ENCODE measurements at places on chromosomes 2 and 18.

DNA sequence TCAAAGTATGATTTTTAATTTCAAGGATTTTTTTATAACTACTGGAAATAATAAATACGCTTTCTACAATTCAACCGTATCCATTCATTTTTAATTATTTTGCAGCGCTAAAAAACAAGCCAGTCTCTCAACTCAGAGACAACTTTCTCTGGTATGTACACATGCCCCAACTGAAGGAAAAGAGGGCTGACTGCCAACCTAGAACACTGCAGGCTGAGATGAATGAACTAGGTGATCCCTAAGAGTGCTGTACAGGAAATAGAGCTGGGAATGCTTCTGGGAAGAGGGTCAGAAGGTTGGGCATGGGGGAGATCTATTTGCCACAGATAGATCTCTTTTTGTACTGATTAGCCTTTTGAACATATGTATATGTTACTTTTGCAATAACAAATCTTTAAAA lies 460.1 kb downstream of the NR4A2 start:
- DNase-seq = no peak

DNA sequence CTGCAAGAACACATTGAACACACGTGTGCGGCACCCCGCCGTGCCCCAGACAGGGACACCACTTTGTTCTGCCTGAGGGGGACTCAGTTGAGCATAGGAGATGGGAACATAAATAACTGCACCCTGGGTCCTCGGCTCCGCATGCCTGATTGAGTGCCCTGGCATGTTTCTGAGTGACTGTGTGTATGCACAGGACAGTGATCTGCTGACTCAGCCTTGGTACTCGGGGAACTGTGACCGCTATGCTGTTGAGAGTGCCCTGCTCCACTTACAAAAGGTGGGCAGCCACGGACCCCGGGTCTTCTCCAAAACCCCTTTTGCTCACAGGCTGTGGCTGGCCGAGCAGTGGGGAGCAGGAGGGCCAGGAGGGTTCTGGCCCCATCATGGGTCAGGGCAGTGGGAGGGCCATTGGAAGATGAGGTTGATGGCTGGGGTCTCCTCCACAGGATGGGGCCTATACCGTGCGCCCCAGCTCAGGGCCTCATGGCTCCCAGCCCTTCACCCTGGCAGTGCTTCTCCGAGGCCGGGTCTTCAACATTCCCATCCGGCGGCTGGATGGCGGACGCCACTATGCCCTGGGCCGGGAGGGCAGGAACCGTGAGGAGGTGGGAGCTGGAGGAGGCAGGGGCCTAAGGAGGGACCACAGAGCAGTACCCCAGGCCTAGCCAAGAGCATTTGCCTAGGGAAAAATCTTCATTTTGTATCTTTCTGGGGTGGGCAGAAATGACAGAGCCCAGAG lies 16.9 kb downstream of the SH2D6 start:
- no peak for DNase-seq

GRCh38 chr2:145682546-145683157 lies 1162.7 kb upstream of the ZEB2 start:
- DNase-seq = no peak

GRCh38 chr18:48785091-48785614 lies 165.6 kb downstream of the SMAD7 start:
- no peak for DNase-seq

GRCh38 chr2:222878301-222878876 lies 17.6 kb downstream of the ACSL3 start:
- DNase-seq = no peak

- no peak for DNase-seq
These were observed 138.7 kb upstream of the AQP4 start for GRCh38 chr18:27004056-27004829.

DNA sequence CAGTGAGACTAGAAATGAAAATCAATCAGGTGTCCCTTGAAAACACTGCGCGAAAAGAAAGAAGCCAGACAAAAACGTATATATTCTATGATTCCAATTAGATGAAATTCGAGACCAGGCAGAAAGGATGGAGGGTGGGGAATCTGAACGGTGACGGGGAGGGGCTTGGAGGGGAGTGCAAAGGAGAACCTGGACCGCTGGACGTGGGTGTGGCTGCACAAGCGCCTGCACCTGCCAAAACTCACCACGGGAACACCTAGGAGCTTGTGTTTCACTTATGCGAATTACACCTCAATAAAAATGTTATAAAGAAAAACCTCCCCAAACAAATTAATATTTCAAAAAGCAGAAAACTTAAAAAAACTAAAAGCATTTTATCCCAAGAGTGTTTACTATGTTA lies 21.9 kb downstream of the THAP4 start:
- no peak for DNase-seq

- DNase-seq = no peak
These were observed 5.7 kb downstream of the SMC6 start for GRCh38 chr2:17747684-17748452.

- DNase-seq = no peak
These were observed 7.1 kb downstream of the SULT1C4 start for GRCh38 chr2:108384662-108385393.

GRCh38 chr2:239594772-239595608 lies 194.2 kb upstream of the HDAC4 start:
- peak; percentile 5 for DNase-seq

DNA sequence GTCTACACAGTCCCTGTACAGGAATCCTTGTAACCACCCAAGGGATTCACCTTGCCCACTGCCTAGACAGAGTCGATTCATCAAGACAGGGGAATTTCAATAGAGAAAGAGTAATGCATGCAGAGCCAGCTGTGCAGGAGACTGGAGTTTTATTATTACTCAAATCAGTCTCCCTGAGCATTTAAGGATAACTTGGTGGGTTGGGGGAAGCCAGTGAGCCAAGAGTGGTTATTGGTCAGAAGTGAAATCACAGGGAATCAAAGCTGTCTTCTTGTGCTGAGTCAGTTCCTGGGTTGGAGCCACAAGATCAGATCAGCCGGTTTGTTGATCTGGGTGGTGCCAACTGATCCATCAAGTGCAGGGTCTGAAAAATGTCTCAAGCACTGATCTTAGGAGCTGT lies 17.8 kb upstream of the FAM98A start:
- DNase-seq = no peak

GRCh38 chr18:49446481-49446880 lies 14.0 kb downstream of the DYM start:
- no peak for DNase-seq

DNA sequence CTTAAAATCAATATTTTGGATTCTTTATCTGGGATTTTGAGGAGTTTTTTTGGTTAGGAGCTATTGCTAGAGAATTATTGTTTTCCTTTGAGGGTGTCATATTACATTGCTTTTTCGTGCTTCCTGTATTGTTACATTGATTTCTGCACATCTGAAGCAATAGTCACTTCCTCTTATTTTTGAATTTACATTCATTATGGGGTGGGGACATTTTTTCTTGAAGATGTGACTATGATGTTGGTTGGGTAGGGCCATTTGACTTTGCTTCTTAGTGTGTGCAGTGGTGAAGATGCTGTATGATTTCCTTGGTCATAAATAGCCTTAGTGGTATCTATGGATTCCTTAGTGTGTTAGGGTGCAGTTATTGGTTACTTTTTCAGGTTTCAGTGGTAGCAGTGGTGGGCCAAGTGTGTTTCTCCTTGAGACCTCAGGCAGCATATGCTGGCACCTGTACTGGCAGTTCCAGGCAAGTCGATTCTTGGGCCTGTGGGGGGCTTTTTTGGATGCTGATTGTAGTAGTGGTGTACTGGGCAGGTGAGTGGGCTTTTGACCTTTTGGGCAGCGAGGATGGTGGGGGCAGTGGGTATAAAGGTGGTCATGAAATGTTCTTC lies 61.8 kb downstream of the ARHGAP25 start:
- DNase-seq = no peak

DNA sequence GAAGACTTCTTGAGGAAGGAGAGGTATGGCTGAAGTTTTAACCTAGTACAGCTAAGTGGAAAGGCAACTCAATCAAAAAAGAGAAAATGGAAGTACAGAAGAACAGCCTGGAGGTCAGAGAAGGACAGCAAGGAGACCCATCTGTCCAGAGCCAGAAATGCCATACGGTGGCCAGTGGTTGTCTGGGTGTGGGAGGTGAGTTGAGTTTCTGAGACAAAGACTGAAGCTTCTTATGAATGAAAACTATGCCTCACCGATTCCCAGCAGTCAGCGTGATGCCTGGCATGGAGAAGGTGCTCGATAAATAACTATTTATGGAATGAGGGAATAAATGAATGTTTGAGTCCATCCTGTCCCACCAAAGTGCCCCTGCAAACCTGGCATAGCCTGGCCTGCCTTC lies 98.8 kb downstream of the MRO start:
- DNase-seq = no peak

DNA sequence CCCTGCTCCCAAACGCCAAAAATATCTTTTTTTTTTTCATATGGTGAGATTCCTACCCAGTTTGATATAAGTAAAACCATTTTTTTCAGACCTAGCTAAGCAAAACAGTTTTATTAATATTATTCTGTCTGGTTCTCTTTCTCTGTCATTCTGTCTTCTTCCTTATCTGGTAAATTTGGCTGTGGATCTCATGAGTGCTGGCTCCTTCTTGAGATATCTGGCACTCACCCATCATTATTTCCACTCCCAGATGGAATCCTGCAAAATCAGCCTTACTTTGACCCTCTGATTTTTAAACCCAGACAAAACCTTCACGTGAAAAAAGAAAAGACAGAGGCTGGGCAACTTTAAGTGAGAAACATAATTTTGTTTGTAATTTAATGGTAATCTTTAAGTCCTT lies 373.6 kb downstream of the NYAP2 start:
- no peak for DNase-seq

DNA sequence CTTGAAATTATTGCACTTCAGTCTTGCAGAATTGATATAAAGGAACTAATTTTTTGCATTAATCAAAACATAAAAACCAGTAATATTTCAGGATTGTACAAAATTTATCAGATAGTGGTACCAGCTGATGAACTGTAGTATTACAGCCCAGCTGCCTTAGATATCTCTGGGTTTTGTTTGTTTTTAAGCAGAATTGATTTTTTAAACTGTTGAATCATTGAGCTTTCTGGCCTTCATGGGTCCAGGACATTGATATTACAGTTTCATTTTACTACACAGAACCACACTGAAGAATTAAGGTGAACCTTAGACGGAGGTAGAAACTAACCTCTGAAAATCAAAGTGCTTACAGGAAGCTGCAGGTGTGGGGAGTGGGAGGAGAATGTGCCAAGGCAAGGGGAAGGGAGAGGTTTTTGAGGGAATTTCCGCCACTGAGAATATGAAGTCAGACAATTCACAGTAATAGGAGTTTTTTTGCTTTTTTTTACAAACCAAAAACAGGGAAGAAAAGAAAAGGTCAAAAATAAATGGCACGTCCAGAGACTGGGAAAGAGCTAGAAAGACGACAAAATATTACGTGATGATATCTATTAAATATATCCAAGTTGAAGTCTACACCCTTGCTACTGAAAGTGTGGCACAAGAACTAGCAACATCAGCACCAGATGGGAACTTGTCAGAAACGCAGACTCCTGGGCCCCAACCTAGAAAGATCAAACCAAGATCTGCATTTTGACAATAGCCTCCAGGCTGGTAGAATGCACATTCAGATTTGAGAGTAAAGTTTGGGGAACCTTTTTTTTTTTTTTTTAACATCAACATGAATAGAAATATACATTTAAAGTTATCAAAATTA lies 40.8 kb upstream of the SPAG16 start:
- no peak for DNase-seq

- no peak for DNase-seq
These were observed 960.2 kb downstream of the CNTNAP5 start for GRCh38 chr2:124985270-124985669.

DNA sequence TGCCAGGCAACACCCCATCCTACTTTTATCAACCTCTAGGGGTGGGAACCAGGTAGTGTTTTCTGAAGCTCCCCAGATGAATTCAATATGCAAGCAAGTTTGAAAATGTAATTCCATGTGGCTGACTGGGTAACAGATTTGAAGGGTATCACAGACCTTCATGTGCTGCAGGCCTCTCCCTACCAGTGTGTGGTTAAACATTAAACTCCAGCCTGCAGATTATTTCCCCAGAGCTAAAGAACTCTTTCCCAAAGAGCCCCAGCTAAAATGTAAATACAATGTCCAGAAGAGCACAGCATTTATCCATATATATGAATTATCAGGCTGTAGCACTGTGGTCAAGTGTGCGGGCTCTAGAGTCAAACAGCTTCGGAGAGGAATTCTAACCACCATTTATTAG lies 134.1 kb downstream of the MYO5B start:
- no peak for DNase-seq

GRCh38 chr2:189797902-189798301 lies 13.7 kb downstream of the PMS1 start:
- DNase-seq = no peak

DNA sequence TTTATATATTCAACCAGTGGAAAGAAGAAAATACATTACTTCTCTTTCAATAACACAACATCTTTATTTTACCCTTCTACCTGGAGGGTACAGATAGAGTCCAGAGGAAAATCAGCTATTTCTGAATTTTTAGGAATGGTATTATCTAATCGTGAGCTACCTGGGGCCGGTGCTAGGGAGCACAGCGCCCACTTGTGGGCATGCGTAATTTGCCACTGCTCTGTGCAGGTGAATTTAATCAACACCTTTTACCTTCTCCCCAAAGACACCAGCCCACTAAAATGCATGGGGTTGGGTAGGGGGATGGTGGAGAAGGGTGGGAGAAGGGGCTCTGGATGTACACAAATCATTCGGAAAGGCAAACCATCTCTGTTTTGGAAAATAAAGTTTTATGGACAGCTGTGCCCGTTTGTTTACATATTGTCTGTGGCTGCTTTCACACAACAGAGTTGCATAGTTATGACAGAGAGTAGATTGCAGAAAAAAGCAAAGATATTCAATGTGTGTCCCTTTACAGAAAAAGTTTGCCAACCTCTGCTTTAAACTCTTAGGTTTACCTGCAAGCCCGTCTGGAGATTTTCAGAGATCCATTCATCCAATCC lies 51.5 kb upstream of the DCC start:
- peak; percentile 42 for DNase-seq

GRCh38 chr2:25032094-25032493 lies 9.8 kb upstream of the EFR3B start:
- no peak for DNase-seq

GRCh38 chr2:195508139-195508455 lies 148.9 kb upstream of the SLC39A10 start:
- no peak for DNase-seq

Data from glutamatergic neuron (in vitro differentiated cells).